ENCODE measurements at places on chromosomes 4 and X. TPM values are rescaled to one million over a fixed set of nuclear protein-coding genes. Genes with fewer than 3 reads are reported as not detected.

- no peak for DNase-seq
Observed at GRCh38 chr4:5030221-5030620, 11.0 kb upstream of the CYTL1 start.

DNA sequence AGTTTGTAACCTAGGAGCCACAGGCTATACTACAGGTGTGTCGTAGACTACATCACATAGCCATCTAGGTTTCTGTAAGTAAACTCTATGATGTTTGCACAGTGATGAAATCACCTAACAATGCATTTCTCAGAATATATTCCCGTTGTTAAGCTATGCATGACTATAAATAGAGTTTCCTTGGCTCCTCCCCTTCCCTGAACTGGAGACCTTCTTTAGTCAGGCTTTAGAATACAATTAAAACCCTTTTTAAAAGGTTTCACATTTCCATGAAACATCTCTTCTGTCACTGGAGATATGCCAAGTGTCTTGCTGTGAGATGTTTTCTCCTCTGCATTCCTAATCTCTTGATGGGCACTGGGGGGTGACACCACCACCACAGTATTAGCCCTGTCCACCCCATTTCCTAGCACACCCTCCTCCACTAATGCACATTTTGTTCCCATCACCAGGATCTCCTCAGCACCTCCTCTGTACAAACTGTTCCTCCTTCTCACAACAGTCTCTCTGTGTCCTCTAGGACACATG lies 334.6 kb upstream of the CPEB2 start:
- no peak for DNase-seq

DNA sequence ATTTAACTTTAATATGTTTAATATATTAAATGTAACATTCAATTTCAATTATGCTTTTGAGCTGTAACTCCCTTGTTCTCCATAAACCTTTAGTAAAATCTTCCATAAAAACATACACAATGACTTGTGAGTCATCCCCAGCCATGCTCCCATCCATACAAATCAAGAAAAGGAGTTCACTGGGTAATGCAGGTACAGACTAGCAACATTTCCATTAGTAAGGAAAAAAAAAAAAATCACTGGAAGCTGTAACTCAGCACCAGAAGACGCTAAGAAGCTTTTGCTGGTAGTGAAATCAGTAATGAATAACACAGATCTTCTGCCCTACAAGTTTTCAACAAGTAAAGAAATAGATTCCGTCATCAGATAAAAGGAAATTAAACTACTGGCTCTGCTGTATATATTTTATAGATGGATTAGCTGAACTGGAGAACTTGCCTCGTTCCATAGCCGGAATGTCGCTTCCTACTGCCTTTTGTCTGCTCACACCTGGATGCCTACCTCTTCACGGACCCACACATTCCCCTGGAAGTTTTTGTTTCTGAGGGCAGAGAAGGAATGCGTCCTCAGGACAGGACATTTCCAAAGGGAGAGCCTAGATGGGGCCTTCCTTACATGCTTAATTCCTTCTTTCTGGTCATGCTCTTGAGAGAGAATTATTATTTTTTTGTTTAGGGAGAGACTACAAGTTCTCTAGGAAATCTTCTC lies 298.4 kb upstream of the ANKRD50 start:
- DNase-seq: no peak

DNA sequence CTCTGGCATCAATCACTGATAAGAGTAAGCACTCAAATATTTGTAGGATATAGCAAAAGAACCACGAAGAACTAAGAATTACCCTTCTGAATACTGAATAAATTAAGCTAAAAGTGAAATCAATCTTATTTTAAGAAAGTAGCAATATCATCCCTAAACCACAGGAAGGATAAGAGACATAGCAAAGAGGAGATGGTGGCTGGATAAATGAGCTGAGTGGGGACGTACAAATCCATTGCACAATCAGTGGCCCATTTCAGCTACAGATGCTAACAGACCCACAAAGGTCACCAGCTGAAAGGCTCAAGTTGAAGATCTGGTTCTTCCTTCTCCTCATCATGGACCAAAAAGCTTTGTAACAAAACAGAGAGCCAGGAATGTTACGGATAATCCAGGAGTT lies 77.1 kb downstream of the SLC9A7 start:
- no peak for DNase-seq

DNA sequence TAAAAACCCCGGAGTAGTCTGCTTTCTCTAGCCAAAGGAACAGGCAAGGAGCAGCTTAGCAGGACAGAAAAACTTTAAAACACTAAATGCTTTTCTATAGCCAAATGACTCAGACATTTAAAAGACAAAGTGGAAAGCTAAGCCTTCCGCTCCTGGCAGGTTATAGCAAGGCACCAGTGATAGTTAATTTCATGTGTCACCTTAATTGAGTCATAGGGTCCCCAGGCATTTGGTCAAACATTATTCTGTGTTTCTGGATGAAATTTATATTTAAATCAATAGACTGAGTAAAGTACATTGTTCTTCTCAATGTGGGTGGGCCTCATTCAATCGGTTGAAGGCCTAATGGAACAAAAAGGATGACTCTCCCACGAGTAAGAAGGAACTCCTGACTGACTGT lies 885.7 kb upstream of the ADGRL3 start:
- no peak for DNase-seq

DNA sequence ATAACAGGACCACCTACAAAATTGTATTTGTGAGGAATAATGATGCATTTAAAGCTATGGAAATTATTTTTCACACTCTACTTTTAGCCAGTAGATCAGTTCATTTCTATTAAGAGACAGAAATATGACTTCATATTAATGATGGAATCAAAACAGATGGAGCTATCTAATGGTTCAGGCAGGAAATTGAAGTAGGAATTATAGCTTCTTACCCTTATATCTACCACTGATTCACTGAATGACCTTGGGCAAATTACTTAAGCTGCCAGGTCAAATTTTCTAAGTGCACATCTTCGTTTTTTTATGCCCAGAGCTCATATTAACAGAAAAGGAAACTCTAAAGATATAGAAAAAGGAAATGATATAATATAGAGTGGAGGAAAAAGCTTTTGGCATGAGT lies 323.1 kb downstream of the PCDH10 start:
- DNase-seq: no peak

- no peak for DNase-seq
Observed at GRCh38 chrX:30881797-30882196, 7.3 kb downstream of the TAB3 start.

DNA sequence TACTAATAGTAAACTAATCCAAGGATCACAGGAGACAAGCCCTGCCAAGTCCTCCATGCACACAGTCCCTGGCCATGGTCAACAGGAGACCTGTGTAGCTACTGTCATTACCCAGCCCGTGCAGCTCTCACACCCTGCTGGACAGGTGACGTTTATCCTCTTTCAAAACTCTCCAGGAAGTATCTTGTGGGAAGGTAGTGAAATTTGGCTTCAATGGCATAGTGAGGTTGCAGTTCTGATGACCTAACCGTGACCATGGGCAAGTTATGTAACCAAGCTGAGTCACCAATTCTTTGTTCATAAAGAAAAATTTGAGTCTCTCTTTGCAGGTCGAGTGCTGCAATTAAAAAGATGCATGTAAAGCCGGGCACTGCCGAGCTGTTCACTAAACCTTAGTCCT lies 11.3 kb upstream of the SLC2A9 start:
- DNase-seq: no peak

- no peak for DNase-seq
Observed at GRCh38 chrX:39298821-39299220, 497.6 kb downstream of the MID1IP1 start.

DNA sequence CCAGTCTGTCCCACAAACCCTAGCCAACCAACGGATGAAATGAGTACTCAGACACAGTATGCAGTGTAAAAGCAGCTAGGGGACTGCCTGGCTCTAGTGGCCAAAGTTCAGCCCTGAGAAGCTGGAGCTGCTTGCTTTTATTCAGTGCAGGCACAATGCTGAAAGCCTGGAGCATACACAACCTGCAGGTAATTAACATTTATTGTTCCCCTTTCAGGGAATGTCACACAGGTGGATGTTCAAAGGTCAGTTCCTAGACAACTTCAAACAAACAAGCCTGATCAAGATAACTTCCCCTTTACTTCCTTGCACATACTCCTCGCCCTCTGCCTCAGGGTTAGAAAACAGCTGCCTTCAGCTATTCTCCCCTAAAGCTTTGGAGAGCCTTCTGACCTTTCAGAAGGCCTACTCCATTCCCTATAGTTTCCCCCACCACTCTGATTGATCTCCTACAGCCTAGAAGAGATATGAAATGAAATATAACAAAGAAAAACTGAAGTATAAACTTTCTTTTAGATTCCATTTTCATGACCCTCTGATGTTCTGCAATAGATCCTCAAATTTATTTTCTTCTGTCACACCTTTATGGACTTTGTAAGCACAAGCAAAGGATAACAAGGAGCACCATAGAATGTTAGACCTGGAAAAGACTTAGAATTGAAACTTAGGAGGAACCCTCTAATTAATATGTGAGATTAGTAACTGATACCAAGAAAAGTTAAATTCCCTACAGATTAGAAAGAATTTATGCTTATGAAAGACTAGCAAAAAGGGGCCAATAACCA lies 6.8 kb upstream of the DCAF8L1 start:
- DNase-seq: no peak

DNA sequence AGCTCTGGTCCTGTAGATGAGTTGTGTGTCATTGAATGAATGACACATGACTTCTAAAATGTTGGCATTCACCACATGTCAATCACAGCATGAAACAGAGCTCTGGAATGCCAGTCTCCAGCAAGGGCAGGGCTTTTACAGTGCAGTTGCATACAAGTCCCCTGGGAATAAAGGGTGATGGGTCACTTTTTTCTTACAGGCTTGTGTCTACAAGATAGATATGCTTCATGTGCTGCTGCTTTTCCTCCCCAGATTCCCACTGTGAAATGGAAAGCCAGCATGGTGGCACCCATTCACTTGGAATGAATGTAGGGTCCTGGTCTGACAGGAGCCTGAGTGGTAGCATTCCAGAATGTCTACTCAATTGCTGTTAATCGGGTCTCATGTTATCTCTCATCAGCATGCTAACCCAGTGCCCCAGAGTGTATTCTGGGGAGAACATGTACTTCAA lies 159.1 kb upstream of the KIT start:
- no peak for DNase-seq

WDR1 gene
- 287 TPM for polyA plus RNA-seq

ARHGEF6 gene
- polyA plus RNA-seq: 2.7 TPM

CD40LG gene
- polyA plus RNA-seq: not detected

RTL5 gene
- 1.8 TPM for polyA plus RNA-seq

Data from SK-N-SH (cell line).